ENCODE measurements at places on chromosomes 7 and 10.

GRCh38 chr7:82477733-82478515, 34.3 kb upstream of the CACNA2D1 start:
- no peak for DNase-seq

DNA sequence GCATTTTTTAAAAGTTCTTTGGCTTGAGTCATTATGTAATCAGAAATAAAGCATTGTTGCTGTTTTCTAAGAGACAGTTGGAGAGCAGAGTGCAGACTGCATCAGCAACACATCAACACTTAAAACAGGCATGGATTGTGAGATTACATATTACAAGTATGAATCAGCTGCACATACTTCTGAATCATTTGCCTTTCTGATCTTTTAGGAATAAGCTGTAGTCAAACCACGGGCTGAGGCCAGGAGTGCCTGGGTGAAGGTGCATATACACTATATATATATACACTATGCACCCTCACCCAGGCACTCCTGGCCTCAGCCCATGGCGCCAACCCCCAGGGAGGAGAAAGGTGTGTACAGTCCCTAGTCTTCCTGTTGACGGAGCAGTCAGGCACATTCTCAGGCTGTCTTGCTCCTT, 52.4 kb upstream of the DLX6 start:
- DNase-seq, result no peak

DNA sequence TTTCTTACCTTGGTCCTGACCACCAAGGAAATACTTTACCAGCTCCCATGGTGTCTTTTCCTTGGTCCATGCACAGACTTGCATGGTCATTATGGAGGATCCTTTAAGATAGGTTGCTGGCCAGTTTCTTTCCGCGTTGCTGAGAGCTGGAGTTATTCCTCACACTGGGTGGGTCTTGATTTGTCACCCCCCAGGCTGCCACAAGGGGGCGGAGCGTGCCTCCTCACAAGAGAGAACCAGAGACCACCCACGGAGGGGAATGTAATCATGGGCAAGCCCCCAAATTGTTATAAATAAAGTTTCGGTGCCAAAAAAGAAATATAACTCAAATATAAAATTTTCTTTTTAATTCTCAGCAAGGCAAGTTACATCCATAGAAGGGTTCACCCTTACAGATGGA, 10.5 kb upstream of the TRIM24 start:
- no peak for DNase-seq

DNA sequence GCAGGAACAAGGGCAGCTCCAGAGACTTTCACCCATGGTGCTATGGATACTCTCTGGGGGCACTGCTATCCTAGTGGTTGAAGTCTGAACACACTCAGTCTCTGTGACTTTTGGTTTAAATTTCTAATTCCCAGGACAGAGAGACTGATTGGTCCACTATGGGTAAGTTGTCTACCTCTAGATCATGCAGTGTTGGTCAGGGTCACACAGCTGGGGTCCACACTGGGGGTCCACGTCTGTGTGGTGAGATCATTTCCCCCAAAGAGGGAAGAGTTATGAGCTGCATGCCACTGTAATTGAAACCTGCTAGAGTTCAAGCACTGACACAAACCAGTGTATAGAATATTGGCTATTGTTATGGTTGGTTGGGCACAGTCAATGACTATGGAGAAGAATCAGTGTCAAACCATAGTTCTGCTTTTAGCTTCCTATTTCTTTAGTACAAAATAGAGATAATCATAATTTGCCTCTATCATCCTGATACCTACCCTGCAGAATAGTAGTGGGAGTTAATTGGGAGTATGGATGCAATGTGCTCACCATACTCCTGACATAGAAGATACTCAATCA, 101.6 kb downstream of the PRTFDC1 start:
- no peak for DNase-seq

DNA sequence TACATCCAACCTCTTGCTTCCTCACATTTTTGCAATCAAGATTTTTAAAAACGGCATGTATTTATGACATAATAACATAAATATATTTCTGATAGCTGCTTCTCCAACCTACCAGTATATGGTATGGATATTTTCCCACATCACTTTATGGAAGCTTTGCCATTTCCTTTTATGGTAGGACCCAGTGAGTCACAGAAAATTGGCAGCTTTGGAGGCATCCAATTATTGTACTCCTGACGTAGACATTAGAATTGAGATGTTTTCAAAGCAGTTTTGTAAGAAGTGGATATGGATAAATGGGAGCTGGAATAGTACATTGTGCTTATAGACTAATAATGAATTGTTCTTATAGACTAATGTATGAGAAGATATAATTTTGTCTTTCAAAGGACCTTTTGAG, 23.8 kb upstream of the BICC1 start:
- DNase-seq, result no peak

DNA sequence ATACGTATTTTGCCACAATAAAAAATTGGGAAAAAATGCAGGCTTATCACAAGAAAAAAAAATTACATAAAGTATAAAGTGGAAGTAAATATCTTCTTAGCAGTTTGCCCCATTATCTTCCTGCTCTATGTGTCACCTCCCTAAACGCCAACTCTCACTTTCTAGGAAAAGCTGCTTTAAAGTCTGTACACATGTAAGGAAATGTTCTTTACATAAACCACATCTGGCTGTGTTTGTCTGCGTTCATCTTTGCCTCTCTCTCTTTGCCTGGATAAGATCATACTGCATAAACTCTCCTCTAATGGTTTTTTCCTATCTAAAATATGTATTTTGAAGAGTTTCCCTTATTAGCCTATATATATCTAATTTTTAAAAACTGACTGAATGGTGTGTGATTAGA, 23.0 kb upstream of the UMAD1 start:
- no peak for DNase-seq

DNA sequence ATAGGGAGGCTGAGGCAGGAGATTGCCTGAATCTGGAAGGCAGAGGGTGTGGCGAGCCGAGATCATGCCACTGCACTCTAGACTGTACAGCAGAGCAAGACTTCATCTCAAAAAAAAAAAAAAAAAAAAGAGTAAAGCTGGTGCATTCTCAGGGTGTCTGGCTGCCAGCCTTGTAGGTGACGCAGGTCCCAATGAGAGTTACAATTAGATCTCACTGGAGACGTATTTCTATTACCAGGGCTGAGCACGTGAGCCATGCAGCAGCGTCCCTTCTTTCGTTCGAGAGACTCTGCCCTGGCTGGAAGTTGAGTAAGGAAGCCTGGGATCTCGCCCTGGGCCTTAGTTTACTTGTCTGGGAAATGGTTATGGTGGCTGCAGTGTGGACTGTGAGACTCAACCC, 22.4 kb upstream of the ZMIZ1 start:
- no peak for DNase-seq

- DNase-seq, result no peak
These were observed 43.3 kb downstream of the SFTPD start for GRCh38 chr10:79905322-79906314.

DNA sequence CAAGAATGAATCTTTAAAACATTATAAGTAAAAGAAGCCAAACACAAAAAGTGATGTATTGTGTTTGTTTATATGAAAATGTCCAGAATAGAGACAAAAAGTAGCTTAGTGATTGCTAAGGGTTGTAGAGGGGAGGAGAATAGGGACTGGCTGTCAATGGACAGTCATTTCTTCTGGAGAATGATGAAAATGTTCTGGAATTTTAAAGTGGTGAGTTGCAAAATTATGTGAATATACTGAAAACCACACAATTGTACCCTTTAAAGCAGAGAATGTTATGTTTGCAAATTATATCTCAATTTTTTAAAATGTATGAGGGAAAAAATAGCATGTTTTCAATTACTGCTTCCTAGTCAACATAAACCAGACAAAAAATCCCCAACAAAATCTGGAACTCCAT, 174.2 kb downstream of the KMT2E start:
- no peak for DNase-seq

DNA sequence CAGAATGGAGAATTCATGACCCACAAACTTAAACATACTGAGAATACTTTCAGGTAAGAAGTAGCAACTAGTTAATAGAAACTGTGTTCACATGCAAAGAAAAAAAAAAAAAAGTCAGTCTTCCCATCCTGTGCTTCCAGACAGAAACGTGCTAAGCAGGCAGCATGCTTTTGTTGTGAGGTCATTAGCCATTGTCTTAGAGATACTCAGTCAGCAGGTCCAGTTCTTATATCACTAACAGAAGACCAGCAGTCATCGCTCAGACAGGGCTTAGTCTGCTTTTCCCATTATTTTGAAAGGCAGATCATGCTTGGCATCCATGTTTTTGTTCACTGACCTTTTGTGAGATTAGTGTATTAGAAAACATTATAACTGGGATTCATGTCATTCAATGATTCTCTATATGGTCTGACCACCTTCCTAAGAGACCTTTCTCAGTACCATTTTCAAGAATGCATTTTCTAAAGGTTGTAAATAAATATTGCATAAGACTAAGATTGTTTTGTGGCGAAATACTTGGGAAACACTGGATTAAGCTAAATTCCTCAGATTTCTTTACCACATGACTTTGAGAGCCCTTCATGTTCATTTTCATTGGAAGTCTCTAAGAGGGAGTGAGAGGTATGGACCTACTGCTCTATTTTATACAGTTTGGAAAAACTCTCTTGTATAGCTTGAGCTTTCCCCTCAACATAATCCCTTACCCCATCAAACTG, 45.0 kb upstream of the AGBL3 start:
- DNase-seq, result no peak

DNA sequence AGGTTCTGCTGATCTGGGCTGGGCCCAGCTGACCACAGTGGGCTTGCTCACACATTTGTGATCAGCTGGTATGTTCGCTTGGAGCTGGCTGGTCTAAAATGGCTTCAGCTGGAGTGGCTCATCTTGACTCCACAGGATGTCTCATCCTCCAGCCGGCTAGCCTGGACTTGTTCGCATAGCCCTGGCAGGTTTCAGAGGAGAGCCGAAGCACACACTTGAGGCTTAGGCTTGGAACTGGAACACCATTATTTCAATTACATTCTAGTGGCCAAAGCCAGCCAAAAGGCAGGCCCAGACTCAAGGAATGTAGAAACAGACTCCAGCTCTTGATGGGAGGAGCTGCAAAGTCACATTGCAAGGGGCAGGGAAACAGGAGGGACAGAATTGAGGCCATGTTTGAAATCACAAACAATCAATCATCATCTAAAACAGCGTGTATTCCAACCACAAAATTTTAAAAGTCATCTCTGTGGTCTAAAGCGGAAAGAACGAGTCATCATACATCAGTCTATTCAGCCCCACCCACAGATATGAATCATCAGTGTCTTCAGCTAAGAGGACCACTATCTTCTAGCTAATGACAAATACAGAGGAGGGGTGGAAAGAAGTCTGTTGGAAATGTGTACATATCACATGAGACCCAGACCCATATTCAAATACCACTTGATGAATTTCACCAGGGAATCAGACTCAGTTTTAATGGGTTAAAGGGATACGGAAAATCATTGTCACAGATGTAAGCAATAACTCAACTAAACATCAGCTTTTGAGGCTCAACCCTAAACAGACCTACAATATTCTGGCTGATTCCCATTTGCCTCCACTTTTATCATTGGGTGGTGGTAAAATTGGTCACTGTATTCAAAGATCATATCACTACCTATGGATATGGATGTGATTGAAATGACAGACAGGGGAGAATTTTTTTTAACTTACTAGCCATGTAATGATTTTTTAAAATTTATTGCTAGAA, 139.0 kb upstream of the MKLN1 start:
- no peak for DNase-seq

- no peak for DNase-seq
These were observed 107.6 kb downstream of the ELAPOR2 start for GRCh38 chr7:86951895-86952294.

DNA sequence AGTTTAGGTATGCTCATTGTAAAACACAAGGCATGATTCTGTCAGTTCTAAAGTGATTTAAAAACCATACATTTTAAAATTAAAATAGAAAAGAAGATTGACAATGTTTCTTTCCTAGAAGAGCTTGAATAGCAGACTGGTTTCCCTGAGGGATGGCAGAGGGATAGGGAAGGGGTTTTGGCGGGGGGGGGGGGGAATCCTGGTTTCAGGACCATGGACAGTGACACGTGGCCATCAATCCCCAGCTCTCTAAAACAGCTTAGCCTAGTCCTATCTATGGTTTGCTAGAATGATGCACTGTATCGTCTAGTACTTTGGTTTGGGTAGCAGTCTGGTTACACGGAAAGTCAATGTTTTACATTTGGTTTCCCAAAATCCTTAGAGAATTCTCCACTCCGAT, 88.7 kb downstream of the PHYHIPL start:
- DNase-seq, result no peak

DNA sequence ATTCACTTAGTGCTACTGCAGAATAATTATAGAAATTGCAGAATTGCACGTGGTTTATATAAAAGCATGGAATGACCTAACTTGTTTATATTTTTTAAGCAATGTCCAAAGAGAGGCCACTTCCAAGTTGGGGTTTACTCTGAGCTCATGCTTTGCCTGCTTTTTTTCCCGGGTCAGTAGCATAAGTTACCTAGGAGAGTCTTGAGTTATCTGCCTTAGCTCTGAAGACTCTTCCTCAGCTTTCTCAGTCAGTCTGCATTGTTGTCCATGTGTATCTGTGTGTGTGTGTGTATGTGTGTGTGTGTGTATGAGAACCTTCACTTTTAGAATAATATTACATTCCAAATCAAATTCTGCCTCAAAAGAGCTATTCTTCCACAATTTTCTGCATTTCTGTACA, 239.5 kb upstream of the TCF7L2 start:
- no peak for DNase-seq

GRCh38 chr7:85185424-85186082, 1.3 kb downstream of the SEMA3D start:
- DNase-seq, result peak; percentile 52

Measured in NCI-H526 (cell line).